Muscle of arm (tissue), 14 donors: ENCODE measurements at places on chromosomes 1 and 21. TPM values are rescaled to one million over a fixed set of nuclear protein-coding genes. Genes with fewer than 3 reads are reported as not detected.

GRCh38 chr1:12630946-12631530, 12.8 kb upstream of the AADACL4 start:
- DNase-seq: no peak

DNA sequence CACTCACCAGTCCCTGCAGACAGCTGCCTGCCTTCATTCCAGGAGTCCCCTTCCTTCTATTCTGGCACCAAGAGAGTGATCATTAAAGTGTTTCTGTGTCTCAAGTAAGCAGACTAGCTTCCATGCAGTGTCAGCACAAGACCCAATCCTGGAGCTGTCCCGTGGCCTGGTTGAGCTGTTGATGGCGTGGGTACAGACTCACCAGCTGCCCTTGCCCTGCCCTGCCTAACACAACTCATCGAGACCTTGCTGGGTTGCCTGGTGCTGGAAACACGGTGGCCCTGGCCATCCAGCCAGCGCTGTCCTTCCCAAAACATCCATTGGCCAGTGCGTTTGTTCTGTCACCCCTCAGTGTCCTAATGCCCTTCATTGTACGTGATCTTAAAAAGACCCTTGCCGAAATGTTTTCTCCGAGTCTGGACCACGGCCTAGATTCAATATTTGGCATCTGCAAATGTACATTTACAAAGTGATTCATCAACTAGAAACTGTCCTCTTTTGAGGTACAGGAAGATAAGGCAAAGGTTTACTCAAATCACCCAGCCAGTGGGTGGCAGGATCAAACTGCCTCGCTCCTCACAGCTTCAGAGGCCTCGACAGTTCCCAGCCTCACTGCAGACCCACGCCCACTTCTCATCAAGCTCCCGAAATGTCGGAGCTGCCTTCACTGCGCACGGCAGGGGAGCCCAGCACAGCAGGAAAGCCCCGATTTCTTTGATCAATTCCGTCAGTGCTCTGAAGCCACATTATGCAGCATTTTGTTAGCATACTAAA, 494.2 kb downstream of the KIF26B start:
- no peak for DNase-seq

GRCh38 chr1:174519844-174520243, 72.1 kb downstream of the GPR52 start:
- no peak for DNase-seq

DNA sequence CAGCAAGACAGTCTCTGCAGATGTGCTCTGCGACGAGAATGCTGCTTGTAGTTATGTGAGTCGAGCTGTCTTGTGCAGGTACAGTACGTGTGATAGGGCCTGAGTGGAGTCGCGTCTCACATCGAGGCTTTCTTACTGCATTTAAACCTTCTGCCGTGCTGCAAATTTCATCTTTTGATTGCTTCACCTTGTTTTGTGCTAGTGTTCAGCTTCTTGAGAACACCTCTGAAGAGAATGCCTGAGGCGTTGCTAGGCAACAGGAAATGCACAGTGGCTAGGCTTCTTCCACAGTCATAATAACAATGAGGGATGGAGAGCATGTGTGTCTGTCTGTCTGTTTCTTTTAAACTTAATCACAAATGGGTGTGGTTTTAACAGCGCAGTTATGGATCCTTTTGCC, 52.9 kb downstream of the MRPS6 start:
- no peak for DNase-seq

DNA sequence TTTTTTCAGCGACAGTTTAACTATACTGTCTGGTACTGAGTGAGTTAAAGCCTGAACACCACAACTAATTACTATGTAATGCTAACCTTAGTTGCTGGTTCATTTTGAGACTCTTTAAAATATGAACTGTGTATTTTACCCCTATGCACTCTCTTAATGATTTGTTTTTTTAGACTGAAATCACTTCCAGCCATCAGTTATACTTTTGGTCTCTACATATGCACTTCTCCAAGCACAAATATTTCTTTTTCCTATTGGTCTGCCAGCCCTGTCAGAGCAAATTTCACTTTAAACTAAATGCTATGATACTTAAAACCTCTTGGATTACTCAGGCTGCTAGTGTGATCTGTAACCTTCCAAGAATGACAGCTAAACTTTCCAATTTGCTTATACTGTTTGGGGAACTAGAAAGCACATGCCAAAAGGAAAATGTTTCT, 38.1 kb upstream of the SCYL3 start:
- DNase-seq: peak; percentile 84

DNA sequence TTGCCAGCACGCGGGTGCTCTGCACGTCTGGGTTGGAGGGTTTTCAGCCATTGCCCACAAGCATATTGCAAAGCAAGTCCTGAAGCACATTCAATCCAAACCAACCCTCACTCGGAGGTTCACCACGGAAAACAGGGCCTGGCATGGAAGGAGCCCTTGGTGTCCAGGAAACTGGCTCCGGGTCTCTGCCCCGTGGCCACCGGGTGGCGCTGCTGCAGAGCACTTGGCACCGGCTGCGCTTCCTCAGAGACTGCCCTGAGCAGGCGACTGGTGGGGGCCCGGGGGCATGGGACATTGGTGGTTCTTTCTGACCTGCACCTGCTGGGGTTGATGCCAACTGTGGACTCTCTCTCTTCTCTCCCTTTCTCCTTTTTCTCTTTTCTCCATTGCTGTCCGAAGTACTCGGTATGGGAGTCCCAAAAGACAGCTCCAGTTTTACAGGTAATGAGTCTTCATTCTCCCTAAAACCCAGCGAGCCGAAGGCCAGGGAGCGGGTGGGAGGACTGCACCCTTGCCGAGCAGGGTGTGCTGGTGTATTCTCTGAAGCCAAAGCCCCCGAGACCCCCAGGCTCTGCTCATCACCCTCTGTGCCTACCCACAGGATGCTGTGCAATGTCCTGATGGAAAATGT, 4.1 kb upstream of the KCNAB2 start:
- no peak for DNase-seq

- no peak for DNase-seq
These were observed 17.0 kb downstream of the C1orf159 start for GRCh38 chr1:1098681-1099421.

GRCh38 chr1:38005195-38006007, at the start of gene FHL3:
FHL3 (minus strand) TSS chr1:38005514; CDS start chr1:37999412, 6,102 bp downstream.
- no peak for DNase-seq

Gene AMPD1
- 158 TPM for polyA plus RNA-seq

- DNase-seq: no peak
These were observed 15.7 kb downstream of the EPHX1 start for GRCh38 chr1:225825607-225826007.

GRCh38 chr1:117671781-117672501, 66.1 kb downstream of the TENT5C start:
- DNase-seq: no peak

Gene CHI3L1
- 0.89 TPM for polyA plus RNA-seq

Gene PRRX1
- 156 TPM for polyA plus RNA-seq

DNA sequence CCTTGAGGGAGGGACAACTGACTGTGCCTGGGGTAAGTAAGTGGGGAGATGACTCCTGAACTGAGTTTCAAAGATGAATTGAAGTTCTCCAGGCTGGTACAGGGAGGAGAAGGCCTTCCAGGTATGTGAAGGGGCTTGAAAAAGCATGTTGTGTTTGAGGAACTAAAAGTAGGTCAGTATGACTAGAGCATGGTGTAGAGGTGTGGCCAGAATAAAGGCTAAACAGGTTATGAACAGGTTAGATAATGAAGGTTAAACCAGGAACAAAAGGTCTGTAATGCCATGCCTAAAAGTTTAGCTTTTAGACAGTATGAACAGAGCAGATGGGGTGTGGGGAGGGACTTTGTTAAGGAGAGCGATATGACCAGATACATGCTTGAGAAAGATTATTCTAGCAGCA, 7.3 kb upstream of the CLSPN start:
- DNase-seq: no peak

DNA sequence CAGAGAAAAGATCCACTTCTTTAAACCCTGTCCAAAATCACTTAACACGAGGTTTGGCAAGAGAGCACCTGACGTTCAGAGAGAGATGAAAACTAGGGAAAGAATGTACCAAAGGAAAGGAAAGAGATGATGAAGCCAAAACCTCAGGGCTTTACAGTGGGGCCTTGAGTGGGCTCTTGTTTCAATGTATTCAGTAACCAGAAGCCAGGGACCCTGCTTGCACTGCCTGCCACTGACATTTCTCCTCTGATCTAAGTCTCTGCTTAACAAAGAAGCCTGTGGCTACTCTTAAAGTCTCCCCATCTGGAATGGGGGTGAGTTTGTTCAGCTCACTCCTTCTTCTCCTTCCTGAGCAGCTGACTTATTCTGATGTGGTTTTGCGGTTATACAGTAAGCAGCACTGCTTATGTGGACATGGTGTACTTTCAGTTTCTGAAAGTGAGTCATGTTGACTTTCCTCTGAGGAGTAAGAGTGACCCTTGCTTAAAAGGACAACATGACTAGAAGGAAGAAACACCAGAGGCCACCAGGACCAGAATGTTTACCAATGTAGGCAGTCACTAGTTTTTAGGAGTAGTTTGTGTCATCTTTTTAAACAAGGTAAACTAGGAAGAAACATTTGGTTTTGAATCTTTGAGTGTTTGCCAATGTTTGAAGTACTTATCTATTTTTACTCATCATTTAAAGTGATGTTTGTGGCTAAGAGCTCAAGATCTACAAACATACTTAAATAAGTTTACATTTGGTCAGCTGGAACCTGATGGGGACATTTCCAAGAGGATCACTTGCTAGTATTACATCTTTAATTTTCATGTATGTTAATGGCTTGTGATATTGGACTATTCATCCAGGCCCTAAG, 87.4 kb downstream of the FASLG start:
- peak; percentile 33 for DNase-seq

GRCh38 chr1:186236921-186237320, 138.1 kb downstream of the TPR start:
- no peak for DNase-seq

Gene NTPCR
- 37.7 TPM for polyA plus RNA-seq

DNA sequence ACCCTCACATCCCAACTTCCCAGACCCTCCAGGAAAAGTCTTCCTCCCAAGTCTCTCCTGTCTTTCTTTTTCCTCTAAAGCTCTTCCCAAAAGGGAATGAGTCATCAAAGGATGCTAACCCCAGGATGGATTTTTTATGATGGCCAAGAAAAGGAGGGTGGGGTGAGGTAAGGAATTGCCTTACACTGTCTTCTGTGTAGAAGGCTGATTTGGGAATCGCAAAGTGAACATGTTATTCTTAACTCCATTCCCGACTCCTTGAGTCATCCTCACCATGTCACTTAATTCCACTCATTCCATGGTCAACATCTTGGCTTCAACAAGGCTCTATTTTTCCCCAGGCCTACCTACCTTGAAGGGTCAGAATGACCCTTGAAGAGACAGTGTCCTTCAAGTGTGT, 44.0 kb downstream of the TBX15 start:
- no peak for DNase-seq

DNA sequence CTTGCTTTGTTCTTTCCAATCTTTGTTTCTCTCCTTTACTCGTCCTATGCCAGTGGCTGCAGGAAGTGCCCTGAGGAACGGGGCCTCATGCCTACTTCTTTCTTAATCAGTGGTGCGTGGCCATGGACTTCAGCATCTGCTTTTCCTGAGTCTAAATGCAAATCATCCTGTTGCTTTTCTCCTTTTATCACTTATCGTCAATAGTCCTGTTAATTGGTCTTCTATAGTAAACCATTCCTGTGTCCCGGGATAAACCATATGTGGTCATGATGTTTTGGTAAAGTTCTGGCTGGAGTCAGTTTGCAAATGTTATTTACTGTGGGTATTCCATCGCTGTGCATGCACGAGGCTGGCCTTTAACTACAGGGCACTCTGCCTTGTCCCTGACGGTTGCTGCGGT, 47.5 kb downstream of the AGPAT3 start:
- DNase-seq: no peak

Gene ACTL8
- not detected for polyA plus RNA-seq

GRCh38 chr1:225554216-225554812, 98.6 kb downstream of the ENAH start:
- DNase-seq: peak; percentile 31

DNA sequence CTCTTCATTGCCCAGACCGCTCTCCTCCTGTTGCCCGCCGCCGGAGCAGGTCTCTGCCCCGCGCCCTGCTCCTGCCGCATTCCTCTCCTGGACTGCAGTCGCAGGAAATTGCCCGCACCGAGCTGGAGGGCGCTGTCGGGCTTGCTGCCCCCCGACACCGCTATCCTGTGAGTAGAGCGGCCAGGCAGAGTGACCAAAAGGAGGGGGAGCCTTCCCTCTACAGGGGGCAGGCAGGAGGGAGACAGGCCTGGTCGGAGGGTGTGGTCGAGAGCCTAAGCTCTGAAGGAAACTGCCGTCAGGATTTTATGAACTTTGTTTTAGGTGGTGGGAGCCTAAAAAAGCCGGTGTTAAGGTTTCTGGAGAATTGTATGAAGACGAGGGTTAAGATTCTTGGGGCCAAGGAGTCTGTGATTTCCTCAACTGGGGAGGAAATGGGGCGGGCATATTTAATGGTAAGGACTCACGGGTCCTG, 517 bp downstream of the LRIG2 start:
- no peak for DNase-seq

Gene CATSPER4
- polyA plus RNA-seq: not detected
